ENCODE measurements at places on chromosomes 4 and X.

GRCh38 chr4:2318885-2319284, 57.0 kb upstream of the MXD4 start:
- no peak for DNase-seq

DNA sequence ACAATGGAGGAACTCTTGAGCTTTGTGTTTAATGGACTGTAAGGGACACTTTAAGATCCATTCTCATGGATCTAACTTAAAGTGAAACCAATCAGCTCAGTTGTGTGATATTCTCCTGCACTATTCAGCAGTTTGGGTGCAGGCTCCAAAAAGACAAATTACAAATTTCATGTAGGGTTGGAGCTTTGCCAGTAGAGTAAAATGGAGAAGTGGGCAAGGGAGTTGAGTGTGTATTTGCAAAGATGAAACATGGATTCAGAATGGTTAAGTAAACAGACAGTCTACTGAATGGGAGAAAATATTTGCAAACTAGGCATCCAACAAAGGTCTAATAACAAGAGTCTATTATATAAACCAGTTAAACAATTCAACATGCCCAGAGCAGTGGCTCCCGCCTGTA, 21.2 kb upstream of the MID2 start:
- DNase-seq, result no peak

DNA sequence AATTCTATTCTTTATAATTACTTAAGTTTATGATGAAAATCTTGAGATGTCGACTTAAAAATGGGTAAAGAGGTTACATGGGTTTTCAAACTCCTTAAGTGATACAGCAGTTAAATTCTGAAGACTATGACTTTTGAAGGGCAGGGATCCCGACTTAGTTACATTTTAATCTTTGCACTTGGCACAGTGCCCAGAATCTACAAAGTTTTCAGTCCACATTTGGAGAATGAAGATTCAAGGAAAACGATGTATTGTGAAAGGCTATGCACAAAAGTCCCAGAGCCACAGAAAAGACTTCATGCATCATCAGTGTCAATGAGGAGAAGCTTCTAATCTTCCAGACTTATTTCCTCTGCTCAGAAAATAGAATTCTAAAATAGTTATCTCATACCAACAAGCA, 36.3 kb upstream of the GRPR start:
- DNase-seq, result no peak

GRCh38 chr4:184388106-184388505, 86.2 kb downstream of the IRF2 start:
- DNase-seq, result no peak

DNA sequence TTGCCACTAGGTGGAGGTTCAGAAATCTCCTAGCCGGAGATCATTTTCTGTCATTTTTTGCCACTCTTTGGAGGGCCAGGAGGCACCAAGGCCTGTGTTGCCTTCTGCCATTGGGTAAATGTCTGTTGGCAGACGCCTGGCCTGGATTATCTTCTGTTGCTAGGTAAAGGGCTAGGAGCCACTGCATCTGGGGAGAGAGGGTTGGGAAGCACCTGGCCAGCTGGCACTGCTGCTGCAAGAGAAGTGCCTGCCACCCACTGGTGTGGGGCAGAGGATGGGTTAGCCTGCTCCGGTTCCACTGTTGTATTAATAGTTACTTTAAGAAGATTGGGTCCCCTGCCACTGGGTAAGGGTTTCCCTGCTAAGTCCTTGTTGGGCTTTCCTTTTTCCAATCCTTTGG, 58.1 kb downstream of the AWAT2 start:
- peak; percentile 13 for DNase-seq

DNA sequence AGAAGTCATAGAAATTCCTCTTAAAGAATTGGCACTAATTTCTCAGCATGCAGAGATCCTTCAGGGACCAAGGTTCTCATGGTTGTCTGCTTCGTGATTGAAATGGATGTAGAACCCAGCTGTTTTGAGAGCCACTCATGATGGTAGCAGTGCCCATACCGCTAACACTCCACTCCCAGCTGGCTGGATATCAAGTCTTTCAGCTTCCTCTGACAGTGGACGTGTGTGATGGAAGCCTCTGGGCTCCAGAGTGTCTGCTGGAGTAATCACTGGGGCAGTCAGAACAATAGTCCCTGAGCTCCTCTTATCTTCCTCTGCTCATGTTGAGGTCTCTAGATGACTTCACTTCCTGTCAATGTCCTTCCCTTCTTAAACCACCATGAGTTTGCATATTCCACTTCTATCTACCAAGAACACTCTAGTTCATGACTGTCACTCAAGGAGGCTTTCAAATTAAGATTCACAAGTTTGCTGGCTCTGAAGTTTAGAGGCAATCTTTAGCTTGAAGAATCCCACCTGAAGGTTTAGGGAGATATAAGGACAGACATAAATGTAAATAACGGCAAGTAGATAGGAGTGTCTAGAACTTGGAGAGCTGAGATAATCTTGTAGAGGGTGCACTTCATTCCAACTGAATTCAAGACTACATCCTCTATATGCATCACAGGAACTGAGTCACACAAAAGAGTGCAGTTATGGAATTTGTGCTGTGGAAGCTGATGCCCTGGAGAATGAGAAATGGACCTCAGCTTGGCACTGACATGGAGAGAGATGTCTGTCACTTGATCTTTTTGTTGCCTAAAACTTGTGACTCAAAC, 64.5 kb upstream of the WDR1 start:
- DNase-seq, result no peak
